AG10803 (cell line): ENCODE measurements at places on chromosomes 12 and 14.
A peak's percentile ranks its signal among the peaks of the same experiment; 100 is the strongest.

- peak; percentile 74 for DNase-seq
These were observed 124.1 kb downstream of the SSPN start for GRCh38 chr12:26319511-26319910.

GRCh38 chr12:63354969-63355368 is 204.0 kb upstream of the AVPR1A start:
- DNase-seq, result no peak

GRCh38 chr14:56379956-56380355 is 199.6 kb upstream of the TMEM260 start:
- peak; percentile 61 for DNase-seq

DNA sequence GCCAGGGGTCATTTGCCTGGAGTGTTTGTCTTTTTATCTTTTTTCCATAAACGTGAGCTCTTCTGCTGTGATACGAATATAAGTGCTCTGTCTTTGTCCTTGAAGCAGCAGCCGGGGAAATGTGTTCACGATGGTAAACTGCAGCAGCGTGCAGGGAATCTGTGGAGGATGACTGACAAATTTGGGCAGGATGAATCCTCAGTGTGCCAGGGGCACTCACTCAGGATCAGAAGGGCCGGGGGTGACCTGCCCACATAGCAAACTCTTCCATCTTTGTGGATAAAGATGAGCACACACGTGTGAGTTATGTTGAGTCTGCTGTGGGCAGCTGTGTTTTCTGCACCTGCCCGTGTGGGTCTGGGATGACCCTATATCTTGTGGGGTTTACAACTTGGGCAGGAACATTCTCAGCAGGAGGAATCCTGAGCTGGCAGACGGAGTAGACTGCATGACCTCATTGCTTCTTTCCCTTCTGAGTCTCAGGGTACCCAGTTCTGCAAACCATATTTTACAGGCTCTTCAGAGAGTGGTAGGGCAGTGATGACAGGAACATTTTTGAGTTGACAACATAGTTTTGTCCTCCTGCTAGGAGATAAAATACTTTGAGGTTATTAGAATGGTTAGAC is 711 bp downstream of the ANO4 start:
- no peak for DNase-seq

DNA sequence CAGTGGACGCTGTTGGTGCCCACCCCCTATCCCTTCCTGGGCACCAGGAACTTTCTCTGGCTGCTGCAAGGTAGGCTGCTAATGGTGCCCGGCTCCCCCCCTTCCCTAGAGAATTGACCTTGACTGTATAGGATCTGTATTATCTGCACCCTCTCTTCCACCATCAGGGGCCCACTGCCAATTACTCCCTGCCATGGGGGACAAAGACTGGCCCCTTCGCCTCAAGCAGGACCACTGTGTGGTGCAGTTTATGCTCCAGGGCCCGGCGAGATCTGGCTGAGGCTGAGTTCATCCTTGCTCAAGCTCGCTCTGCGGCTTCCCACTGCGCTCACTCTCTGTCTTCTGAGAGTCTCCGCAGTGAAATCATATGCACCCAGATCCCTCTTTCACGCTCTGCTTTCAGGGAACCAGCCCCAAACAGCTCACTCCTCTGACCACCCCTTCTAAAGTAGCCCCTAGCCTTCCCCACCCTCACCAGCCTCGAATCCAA is 95.2 kb downstream of the LGMN start:
- no peak for DNase-seq

DNA sequence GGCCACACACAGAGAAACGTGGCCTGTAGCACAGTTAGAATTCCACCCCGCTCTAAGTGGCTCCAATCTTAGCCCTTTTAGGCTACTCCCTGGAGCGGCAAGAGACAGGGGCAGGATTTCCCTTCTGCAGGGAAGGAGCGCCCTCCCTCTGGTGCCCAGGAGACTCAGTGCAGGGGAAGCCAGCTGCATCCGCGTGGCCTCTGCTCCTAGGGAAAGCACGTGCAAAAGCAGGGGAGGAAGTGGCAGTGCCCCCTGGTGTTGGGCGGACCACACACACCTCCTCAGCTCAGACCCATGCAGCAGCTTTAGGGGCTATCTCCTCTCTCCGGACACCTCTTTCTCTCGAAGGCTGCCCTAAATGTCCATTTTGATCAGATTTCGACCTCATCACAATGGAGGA is 50.0 kb downstream of the SPRING1 start:
- no peak for DNase-seq

GRCh38 chr12:53518381-53518780 is 11.1 kb upstream of the NPFF start:
- DNase-seq, result no peak

GRCh38 chr12:14169281-14169680 is 187.9 kb upstream of the GRIN2B start:
- no peak for DNase-seq

GRCh38 chr12:2876431-2877046 is 435 bp downstream of the FOXM1 start:
- peak; percentile 45 for DNase-seq

DNA sequence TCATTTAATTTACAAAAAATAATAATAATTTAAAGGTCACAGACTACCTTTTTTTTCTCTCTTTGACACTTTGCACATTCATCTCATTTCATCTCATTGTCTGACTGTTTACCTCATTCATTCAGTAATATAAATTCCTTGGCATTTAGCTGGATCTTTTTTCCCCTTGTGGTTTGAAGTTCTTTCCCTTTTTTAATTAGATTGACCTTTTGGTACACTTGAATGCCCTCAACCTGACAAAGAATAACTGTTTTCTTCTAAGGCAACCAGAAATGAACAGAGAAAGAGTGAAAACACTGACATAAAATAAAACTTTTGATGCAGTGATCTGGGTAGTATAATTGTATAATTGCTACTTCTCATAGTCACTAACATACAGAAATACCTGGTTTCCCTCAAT is 774.9 kb upstream of the NOVA1 start:
- DNase-seq, result no peak

DNA sequence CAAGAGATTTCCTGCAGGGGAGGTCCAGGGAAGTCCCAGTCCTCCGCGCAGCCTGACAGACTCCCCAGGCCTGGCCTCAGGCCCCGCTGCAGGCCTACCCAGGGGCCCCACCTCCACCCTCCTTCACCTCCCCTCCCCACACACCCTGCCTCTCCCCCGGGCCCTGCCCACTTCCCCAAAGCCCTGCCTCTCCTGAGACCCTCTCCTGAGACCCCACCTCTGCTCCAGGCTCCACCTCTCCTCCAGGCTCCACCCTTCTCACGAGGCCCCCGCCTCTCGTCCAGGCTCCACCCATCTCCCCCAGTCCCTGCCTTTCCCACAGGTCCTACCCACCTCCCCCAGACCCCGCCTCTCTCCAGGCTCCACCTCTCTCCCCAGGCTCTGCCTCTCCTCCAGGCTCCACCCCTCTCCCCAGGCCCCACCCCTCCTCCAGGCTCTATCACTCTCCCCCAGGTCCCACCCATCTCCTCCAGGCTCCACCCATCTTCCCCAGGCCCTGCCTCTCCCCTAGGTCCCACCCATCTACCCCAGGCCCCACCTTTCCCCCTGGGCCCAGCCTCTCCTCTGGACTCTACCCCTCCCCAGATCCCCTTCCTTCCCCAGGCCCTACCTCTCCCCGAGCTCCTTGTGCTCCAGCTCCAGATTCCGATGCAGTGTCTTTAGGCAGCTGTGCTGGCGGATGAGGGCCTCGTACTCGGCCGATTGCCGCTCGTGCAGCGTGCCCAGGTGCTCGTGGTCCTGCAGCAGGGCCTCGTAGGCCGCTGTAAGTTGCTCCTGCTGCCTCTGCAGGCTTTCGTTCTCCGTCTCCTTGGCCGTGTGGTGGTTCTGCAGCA is 58.8 kb upstream of the GPR68 start:
- DNase-seq, result no peak

DNA sequence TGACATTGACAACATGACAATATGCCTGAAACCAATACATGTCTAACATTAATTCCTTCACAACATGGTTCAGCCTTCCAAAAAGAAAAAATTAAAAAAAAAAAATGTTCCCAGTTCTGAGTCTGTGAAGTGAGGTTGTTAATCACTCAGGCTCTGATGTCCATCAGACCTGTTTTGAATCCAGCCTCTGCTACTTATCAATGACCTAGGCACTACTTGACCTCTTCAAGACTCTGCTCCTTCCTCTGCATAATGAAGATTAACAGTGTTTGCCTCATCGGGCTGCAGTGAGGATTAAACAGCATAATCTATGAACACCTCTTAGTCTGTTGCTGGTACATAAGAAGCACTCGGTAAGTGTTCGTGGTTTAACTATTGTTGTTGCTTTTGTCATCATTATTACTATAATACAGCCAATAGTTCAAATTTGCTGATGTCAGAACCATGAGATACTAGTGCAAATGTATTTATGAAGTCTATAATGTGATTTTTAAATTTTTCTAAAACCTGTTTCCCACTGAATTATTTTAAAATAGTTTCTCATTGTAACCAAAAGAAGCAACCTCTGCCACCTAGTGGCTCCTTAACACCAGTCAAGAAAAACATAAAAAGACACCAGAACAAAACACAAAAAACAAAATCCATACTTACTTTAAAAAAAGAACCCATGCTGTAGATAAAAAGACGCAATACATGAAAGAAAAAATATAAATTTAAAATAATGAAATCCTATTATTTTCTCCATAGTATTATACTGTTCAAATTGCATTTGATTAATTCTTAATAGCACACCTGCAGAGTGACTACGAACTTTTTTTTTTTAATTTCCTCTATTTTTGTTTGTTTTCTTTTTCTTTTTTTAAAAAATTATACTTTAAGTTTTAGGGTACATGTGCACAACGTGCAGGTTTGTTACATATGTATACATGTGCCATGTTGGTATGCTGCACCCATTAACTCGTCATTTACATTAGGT is 20.3 kb upstream of the TMX1 start:
- DNase-seq, result peak; percentile 52

DNA sequence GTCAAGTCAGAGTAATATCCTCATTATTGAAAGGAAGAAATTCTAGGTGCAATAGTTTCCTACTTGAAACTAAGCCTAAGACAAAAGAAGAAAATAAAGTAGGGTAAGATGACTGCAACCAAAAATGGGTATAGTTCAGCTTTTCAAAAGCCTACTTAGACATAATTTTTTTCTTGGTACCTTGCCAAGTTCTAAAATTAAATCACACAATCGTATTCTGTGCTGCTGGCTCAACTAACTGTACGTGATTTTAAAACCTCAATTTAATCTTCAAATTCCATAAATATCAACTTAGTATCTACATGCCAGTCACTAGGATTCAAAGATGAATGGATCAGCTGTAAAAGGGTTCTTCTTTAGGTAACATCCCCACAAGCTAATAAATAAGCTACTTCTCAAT is 56.9 kb downstream of the SCAF11 start:
- DNase-seq, result no peak

GRCh38 chr14:89736881-89737280 is 217.6 kb downstream of the EFCAB11 start:
- DNase-seq, result no peak

DNA sequence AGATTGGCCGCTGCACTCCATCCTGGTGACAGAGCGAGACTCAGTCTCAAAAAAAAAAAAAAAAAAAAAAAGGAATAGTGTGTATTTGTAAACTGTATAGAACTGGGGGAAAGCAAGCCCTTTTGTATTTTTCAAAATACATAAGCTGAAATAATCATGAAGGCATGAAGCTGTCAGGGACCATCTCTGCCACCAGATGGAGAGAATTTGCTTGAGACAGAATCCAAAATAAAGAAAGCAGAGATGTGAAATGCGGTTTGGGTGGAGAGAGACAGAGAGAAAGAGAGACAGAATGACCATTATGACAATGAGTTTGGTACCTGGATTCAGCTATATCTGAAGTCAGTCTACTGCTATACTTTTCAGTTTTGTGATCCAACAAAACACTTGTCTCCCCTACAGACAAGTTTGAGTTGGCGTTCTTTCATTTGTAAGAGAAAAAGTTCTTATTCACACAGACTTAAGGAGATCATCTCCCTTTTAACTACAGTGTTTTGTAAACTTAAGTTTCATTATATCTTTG is 155.7 kb upstream of the LRIG3 start:
- no peak for DNase-seq

GRCh38 chr12:25970916-25971653 is 12.6 kb downstream of the RASSF8 start:
- DNase-seq, result no peak

GRCh38 chr14:99078426-99078825 is 193.6 kb downstream of the BCL11B start:
- no peak for DNase-seq

GRCh38 chr12:64653123-64653522 is 42.8 kb downstream of the RASSF3 start:
- DNase-seq, result no peak

- DNase-seq, result no peak
These were observed 75.8 kb downstream of the PELI2 start for GRCh38 chr14:56194042-56194441.

DNA sequence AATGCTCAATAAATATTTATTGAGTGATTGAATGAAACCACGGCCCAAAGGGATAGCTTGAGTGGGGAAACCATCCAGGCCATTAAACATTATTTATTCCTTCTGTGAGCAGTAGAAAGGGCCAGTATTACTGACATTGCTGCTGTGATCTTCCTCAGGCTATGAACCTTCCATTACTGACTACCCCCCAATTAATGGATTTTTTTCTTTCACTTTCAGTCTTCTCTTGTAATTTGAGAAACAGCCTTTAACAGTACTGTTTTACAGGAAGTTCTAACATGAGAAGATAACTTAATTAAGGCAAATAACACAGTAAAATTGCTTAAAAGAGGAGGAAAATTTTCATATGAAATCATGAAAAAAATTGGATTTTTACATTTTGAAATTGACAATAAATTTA is 629.5 kb downstream of the TRHDE start:
- no peak for DNase-seq
